ENCODE measurements at places on chromosomes 13 and 19. TPM values are rescaled to one million over a fixed set of nuclear protein-coding genes. Genes with fewer than 3 reads are reported as not detected.
A peak's percentile ranks its signal among the peaks of the same experiment; 100 is the strongest.

The ZNF562 gene
- 59.4 TPM for total RNA-seq

The RFPL4A gene
- not detected for total RNA-seq

The EPSTI1 gene
- total RNA-seq, result 14.8 TPM

The SHISA2 gene
- 68.7 TPM for total RNA-seq

The TBXA2R gene
- total RNA-seq, result not detected

The UQCRFS1 gene
- total RNA-seq, result 45.5 TPM

The CD33 gene
- total RNA-seq, result not detected

The REX1BD gene
- total RNA-seq, result 62.2 TPM

The ZFP14 gene
- total RNA-seq, result 2.1 TPM

The ZNF135 gene
- total RNA-seq, result 2.3 TPM

The FXYD3 gene
- total RNA-seq, result not detected

The TUBB4A gene
- total RNA-seq, result 6.8 TPM

The RHPN2 gene
- total RNA-seq, result 92.1 TPM

The NKPD1 gene
- not detected for total RNA-seq

DNA sequence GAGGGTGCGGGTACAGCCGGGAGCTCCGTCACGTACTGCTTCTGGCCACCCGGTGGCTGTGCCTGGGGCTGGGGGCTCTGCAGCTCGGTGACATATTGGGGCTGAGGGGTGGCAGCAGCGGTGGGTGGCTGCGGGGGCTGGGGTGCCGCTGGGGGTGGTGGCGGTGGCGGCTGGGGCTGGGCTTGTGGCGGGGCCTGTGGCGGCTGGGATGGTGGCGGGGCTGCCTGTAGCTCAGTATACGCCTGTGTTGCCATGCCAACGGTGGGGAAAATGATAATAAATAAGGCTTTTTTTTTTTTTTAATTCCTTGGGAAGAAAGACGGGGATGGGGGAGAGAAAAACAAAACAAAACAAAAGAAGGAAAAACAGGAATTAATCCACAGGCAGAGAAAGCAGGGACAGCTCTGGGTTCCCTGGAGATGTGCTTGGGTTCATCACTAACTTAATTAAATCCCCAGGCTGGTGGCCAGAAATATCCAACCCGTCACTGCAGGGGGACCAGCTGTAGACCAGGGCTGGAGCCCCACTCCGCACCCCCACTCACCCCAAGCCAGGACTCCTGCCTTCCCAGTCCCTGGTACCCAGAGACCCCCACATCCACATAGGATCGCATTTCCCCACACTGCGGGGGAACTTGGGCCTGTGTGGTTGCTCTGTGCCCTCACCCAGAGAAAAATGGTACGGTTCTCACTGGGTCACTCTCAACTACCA lies 12.4 kb downstream of the RFX1 start:
- no peak for DNase-seq

DNA sequence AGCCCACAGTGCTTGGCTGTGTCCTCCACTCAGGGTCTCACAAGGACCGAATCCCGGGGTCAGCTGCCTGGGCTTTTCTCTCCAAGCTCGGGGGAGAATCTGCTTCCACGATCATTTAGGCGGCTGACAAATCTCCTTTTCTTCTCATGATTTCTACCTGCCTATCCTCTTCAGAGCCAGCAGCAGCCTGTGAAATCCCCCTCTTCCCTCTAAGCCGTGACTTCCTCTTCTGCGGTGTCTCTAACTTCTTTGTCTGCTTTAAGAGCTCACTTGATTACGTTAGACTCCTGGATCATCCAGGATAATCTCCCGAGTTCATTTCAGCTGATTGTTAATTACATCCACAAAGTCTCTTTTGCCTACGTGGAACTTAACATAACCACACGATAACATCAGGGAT lies 22.5 kb upstream of the ZNF845 start:
- DNase-seq, result no peak

- no peak for DNase-seq
These were observed 16.2 kb downstream of the AKAP8L start for GRCh38 chr19:15402411-15403150.

- no peak for DNase-seq
These were observed 65.3 kb downstream of the MAB21L1 start for GRCh38 chr13:35411059-35411744.

DNA sequence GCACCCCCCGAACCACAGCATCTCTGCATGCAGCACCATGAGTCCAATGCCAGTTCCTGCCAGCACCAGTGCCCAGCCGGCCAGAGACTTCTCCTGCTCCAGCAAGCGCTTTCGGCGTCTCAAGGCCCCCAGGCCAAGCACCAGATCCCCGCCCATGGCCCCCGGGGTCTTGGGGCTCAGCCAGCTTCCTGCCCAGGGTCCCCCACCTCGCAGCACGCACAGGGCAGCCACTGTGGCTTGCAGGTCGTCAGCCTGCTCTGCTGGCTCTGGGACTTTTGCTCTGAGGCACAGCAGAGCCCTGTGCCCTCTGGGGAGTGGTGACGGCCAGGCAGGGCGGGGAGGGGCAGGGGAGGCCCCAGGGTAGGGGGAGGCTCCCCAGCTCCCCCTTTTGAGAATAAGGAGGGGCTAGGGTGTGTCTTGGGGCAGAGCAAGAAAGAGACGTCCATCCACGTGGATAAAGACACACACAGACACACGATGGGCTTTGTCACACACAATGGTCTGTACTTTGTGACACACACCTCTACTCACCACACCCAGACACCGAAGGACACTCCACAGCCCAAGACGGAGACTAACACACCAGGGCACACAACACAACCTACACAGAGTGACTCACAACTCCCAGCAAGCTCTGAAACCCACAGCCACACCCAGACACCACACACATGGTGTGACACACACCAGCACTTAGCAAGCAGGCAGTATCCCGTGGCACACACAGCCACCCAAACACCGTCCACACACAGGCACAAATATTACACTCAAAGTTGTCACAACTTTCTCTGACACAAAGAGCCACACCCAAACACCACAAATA lies at the start of gene KCNN4:
Gene KCNN4, minus strand, starts transcription at position 268 of the 820 bp plus-strand sequence. Its CDS starts 112 bp downstream, at position 156.
- DNase-seq, result peak; percentile 68

- DNase-seq, result peak; percentile 66
These were observed 3.8 kb downstream of the WBP4 start for GRCh38 chr13:41065078-41065477.

- no peak for DNase-seq
These were observed 197.1 kb downstream of the OXGR1 start for GRCh38 chr13:96797136-96797535.

GRCh38 chr19:44580366-44580895 lies 32.9 kb upstream of the IGSF23 start:
- DNase-seq, result no peak

DNA sequence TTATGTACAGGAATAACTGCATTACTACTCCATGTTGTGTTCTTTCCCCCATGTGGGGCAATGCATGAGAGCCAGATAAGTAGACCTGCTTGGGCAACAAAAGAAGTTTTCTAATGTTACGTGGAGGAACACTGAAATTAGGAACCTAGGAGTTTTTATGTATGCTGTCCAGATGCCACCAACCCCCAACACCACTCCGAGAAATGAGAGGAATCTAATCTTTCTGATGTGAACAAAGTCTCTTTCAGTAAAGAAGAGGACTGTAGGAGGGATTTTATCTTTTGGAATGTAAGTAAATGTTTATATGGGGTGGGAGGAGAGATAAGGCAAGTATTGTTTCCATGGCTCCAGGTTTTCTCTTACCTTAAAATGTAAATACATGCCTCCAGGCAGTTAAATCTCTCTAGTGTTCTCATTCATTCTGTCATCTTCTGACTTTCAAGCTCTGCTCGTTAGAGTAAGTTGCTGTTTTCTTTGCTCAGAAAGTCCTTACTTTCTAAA lies 820.6 kb downstream of the PCDH17 start:
- no peak for DNase-seq

- DNase-seq, result no peak
These were observed 1519.9 kb upstream of the MIR17HG start for GRCh38 chr13:89827552-89827951.

DNA sequence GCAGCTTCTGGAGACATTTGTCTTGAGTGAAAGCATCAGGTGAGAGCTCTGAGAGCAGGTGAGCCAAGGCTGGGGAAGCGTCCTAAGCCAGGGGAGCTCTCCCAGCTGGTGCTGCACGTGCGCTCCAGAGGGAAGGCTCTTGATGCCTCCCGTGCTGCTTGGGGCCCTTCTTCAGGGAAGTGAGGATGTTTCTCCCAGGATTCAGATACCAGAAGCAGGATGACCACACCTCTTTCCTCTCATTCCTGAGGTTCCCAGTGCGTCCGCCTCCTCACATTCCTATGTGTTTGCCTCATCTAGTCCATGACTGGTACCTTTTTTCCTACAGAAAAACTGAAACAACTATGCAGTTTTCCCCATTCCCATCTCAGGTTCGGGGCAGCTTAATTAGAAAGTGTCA lies 231.0 kb upstream of the IRS2 start:
- peak; percentile 96 for DNase-seq

DNA sequence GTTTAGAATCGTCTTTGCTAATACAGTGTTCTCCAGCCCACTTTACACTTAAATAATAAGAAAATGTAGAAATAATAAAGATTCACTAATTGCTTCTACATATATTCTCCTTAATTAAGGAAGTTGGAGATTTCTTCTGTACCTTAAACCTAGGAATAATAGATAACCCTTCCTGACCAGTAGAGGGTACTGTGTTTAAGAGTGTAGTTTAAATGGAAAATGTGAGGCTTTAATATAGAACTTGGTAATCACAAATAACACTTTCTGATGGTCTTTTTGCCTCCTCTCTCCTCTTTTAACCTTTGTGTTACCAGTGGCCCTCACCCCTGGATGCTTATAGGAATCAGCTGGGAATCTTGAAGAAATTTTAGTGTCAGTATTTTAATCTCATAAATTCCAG lies 20.7 kb downstream of the POMP start:
- peak; percentile 48 for DNase-seq

GRCh38 chr13:51996641-51997040 lies 14.6 kb downstream of the ATP7B start:
- no peak for DNase-seq

DNA sequence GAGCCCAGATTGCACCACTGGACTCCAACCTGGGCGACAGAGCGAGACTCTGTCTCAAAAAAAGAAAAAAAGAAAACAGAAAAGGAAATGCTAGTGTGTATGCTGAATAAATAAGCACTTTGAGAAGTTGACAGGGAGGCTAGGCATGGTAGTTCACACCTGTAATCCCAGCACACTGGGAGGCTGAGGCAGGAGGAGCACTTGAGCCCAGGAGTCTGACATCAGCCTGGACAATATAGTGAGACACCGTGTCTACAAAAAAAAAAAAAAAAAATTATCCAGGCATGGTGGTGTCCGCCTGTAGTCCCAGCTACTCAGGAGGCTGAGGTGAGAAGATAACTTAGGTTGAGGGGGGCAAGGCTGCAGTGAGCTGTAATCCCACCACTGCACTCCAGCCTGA lies 19.1 kb upstream of the LDLR start:
- no peak for DNase-seq

DNA sequence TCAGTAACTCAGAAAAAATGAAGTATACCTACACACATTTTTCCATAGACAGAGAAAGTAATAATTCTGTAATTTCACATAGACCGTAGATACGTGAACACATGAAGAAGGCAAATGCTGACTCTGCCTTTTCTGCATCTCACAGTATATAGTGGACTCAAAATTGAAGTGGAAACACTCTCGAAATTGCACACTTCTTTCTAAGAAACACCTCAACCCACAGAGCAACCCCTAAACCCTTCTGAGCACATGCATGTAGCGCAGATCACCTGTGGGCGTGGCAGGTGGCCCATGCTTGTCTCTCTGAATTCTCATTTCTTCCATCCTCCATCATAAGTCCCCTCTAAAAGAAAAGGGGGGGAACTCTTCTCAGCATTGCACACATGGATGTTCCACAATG lies 34.7 kb downstream of the COL4A1 start:
- DNase-seq, result no peak

DNA sequence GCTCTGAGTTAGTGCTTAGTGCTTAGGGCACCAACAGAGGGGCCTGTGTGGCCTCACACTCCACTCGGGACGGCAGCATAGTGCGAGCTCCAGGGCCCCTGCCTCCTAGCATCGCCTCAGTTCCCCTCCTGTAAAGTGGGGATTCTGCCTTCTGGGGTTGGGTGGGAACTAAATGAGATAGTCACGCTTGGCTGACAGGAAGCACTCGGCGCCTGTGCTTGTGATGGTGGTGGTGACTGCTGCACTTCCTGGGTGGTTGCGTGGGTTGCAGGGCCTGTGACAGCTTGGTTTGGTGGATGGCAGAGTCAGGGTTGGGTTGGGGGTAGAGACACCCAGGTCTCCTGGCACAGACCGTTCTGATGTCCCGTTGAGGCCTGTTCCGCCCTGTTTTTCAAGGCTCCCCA lies 7.7 kb downstream of the PLEKHF1 start:
- no peak for DNase-seq

GRCh38 chr19:10389863-10390262 lies 9.5 kb upstream of the TYK2 start:
- DNase-seq, result no peak

DNA sequence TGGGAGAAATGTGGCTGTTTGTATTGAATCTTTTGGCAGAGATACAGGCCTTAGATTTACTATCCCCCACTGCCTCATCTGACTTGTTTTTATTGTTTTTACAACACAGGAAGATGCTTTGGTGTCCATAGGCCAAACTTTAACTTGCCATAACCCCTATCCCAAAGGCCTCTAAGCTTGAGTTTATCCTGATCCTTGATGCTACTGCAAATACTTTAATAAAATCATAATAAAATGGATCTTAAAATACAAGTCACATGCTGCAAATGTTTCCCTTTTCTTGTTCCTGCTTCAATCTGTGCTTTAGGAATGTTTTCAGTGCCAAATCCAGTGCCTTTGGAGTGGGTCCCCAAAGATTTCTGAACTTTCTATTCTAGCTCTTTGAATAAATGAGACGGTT lies 770.6 kb downstream of the DACH1 start:
- no peak for DNase-seq

- no peak for DNase-seq
These were observed 305.4 kb upstream of the SLITRK1 start for GRCh38 chr13:84187626-84188025.

- DNase-seq, result peak; percentile 77
These were observed 7.5 kb downstream of the KCTD15 start for GRCh38 chr19:33804021-33804799.

GRCh38 chr13:112106478-112107141 lies 39.7 kb downstream of the SOX1 start:
- DNase-seq, result no peak

DNA sequence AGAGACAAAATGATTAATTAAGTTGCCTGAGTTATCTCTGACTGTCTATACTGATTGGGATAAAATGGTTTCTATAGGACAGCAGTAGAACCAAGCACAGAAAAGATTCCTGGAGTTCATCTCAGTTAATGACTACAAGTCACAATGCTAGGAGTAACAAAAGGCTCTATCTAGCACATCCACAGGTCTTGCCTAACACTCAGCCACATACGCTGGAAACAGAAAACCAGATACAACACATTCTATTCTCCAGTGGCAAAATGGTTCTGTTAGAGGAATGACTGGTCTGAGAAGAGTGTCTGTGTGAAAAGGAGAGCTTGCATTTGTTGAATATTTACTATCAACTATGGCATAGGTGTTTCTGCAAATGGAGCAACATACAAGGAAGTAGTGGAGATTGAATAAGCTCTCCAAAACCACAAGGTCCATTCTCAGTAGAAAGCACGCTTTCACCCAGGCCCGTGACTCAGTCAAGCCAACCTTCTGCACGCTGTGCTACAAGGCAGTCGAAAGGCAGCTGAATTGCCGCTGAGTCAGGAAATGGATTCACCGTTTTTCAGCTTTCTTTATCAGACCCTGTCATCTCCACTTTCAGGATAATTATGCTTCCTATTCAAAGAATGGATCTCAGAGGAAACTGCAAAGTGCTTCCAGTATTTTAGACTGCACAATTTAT lies 761.5 kb downstream of the EFNB2 start:
- peak; percentile 99 for DNase-seq
